ENCODE measurements at places on chromosomes 16 and 17. TPM values are rescaled to one million over a fixed set of nuclear protein-coding genes. Genes with fewer than 3 reads are reported as not detected.

GRCh38 chr16:68802190-68802589, 41.1 kb upstream of the TANGO6 start:
- no peak for DNase-seq

The GLIS2 gene
- 34.6 TPM for total RNA-seq

The TMC6 gene
- total RNA-seq: 38.4 TPM

The SHCBP1 gene
- 1.3 TPM for total RNA-seq

The TMIGD1 gene
- total RNA-seq: not detected

- DNase-seq: peak; percentile 65
Measured at GRCh38 chr17:57578608-57579225, 166.4 kb downstream of the CCDC182 start.

The NPIPA2 gene
- total RNA-seq: 1.1 TPM

DNA sequence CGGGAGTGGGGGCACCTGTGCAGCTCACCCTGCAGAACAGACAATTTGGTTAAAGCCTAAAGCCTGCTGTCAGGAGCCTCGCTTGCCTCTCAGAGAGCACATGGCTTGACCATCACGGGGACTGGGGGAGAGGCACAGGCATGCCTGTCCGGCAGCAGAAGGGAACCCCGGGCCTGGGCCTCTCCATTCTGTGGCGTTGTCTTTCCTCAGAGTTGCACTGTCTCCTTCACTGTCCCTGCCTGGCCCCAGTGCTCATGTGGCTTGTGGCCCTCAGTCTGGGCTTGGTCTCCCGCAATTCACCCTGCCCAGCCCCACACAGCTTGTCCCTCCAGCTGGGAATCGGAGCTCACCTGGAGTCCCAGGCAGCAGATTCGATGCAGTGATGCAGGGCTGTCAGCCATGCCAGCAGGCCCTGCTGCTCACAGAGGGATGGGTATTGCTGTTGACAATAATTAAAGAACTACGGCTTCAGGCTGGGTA, 189.9 kb downstream of the SEC14L1 start:
- peak; percentile 54 for DNase-seq

GRCh38 chr16:21698169-21699032, 34.6 kb downstream of the OTOA start:
- no peak for DNase-seq

DNA sequence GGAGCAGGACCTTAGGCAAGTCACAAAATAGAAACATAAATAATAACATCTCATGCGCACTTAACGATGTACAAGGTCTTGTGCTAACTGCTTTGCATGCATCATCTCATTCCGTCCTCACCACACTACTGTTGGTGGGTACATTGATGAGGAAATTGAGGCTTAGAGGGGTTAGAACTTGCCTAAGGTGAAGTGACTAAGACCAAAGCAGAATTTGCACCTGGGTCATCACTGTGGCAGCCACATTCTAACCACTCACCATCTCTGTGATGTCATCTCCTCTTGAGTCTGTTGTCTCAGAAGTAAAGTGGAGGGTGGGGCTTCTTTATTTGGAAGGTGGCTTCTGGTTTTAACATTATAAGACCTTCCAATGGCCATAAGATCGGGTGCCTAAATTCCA, 20.4 kb upstream of the TRIM25 start:
- DNase-seq: no peak

GRCh38 chr16:21184834-21185233, 26.4 kb downstream of the LDAF1 start:
- DNase-seq: no peak

DNA sequence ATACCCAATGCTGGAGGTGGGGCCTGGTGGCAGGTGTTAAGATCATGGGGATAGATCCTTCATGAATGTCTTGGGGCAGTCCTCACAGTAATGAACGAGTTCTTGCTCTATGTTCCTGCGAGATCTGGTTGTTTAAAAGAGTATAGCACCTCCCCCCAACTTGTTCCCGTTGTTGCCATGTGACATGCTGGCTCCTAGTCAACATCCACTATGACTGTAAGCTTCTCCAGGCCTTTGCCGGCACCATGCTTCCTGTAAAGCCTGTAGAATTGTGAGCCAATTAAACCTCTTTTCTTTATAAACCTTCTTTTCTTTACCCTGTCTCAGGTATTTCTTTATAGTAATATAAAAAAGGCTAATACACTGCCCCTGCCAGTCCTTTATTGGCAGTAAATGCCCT, 33.3 kb downstream of the RANBP10 start:
- DNase-seq: no peak

The GINS3 gene
- 7.0 TPM for total RNA-seq

DNA sequence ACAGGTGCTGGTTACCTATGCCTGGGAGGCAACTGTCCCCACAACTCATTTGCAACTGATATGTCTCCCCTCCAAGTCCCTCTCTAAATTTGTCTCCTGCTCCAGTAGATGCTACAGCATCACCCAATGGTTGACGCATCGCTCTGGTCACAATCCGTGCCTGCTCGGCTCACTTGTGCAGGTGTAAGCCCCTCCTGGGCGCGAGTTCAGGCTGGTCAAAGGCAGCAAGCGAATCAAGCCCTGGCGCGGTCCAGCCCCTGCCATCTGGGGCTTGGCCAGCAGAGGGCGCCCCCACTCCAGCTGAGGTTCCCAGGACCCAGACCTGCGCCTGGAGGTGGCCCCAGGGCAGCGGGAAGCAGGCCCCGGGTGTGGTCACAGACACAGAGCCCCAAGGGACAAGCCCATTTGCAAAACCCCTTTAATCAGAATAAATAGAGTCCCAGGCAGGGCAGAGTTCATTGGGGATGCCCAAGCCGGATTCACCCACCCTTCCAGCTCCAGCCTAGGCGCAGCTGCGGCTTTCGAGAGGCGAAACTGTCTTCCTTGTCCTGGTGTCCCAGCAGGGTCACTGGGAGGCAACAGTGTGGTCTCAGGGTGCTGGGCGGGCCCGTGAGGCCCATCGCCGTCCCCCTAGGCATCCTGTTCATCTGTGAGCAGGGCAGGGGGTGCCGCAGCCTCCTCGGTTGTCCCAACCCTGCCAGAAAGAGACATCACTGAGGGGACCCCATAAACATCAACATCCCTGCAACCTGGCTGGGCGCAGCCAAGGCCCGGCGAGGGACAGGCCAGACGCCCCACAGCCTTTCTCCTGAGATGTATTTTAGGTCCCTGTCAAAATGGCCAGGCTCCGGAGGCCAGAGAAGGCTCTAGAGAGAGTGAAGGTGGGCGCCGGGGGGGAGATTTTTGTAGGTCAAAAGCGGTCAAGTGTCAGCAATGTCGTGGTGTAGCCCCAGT, 15.8 kb downstream of the TMC6 start:
- peak; percentile 80 for DNase-seq

The CDH16 gene
- 0.97 TPM for total RNA-seq

- DNase-seq: no peak
Measured at GRCh38 chr17:71441098-71441497, 679.7 kb upstream of the SOX9 start.

GRCh38 chr16:72442385-72443158, 270.6 kb upstream of the PMFBP1 start:
- no peak for DNase-seq

- DNase-seq: no peak
Measured at GRCh38 chr17:73803964-73804435, 159.8 kb upstream of the SDK2 start.

DNA sequence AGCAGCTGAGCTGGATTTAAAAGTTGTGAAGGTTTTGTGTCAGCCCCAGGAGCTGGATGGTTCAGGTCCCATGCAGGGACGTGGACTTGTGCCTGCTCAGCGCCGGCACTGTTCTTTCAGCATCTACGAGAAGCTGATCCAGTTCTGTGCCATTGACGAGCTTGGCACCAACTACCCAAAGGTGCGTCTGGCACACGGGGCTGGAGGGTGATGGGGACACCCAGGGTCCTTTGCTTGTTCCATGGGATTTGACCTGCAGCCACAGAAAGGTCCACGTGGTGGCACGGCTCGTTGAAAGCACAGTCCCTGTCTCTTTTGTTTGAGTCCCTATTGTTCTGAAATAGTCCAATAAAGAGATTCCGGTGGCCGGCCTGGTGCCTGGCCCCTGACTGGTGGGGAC, 18.1 kb upstream of the ITGB4 start:
- no peak for DNase-seq

- DNase-seq: no peak
Measured at GRCh38 chr17:79064026-79064425, 10.6 kb upstream of the ENGASE start.

The APOBR gene
- 0.82 TPM for total RNA-seq

DNA sequence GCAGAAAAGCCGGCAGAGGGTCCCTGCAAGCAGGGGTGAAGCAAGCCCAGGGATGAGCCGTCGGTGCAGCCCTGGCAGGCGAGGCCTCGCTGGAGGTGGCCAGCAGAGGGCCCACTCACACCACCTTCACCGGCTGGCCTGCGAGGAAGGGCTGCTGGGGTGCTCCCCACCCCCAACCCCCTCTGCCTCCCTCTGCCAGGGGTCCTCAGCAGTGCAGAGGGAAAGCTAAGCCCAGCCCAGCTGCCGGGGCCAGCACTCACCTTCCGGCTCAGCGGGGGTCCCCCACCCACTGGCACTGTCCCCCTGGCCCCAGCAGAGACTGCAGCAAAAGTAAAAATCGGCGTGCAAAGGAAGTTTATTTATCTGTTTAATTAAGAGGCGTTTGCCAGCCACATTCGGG, 113.4 kb downstream of the ENGASE start:
- DNase-seq: no peak

The PPP1R27 gene
- total RNA-seq: not detected

GRCh38 chr17:78418326-78419026, 40.0 kb downstream of the PGS1 start:
- no peak for DNase-seq

DNA sequence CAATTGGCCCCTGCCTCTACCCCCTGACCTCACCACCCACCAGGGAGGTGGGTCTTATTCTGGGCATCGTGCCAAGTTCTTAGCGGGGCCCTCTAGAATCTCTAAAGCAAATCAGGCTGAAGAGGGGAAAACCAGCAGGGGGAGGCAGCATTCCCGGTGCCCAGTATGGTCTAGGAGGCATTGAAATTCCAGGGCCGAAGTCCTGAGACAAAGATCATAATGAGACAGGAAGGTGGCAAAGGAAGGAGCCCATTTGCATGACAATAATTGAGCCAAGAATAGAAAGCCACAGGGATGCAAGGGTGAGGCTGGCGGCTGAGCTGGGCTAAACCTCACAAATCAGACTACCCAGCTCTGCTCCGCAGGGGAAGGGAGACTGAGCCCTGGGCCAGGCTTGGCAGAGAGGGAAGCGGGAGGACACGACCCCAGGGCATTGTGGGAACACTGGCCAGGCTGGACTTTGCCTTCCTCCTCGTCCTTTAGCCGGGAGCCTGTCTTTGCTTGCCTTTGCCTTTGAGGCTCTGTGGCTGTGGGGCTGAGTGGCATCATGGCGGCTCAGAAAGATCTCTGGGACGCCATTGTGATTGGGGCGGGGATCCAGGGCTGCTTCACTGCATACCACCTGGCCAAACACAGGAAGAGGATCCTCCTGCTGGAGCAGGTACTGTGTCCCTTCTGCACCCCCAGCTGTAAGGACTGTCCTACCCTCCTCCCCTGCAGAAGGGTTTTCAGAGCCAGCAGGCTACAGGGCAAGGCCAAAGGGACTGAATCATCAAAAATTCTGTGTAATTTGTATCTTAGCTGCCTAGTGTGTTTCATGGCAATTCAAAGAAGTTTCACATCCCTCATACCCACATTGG, at the start of gene PIPOX:
PIPOX (plus strand) TSS at position 463 of the 860 bp plus-strand sequence; CDS start at position 548, 85 bp downstream.
- DNase-seq: no peak

The TEKT5 gene
- total RNA-seq: not detected

The KRTAP9-2 gene
- not detected for total RNA-seq

GRCh38 chr16:22373662-22374310, 633 bp downstream of the CDR2 start:
- DNase-seq: peak; percentile 55

The BRICD5 gene
- total RNA-seq: 11.0 TPM

- DNase-seq: no peak
Measured at GRCh38 chr16:7343243-7343642, 10.6 kb downstream of the RBFOX1 start.

DNA sequence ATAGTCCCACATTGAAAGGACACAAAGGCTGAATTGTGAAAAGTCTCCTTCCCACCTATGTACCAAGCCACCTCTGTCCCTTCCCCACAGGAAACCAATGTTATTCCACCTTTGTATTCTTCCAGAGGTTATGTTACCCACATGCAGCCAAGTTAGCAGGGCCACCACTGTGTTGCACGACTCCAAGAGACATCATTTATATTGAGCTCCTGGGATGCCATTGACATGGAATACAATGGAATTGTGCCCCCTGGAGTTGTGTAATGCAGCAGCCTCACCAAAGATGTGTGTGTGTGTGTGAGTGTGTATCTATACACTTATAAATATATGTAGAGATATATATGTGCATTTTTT, 21.6 kb upstream of the MSI2 start:
- no peak for DNase-seq

DNA sequence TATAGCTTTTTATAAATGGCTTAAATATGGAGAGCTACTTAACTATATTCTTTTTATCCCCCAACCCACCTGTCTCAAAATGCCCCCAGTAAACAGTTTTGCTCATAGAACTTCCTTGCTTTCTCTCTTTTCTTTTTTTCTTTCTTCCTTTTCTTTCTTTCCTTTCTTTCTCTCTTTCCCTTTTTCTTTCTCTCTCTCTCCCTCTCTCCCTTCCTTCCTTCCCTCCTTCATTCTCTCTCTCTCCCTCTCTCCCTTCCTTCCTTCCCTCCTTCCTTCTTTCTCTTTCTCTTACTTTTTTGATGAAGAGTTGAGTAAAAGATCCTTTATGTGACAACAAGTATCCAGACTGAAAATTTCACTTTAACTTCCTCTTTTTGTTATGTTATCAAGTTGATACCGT, 48.2 kb downstream of the KCNJ2 start:
- no peak for DNase-seq

The HASPIN gene
- total RNA-seq: 0.11 TPM

The SLC47A2 gene
- not detected for total RNA-seq

The CD7 gene
- total RNA-seq: 1.4 TPM

DNA sequence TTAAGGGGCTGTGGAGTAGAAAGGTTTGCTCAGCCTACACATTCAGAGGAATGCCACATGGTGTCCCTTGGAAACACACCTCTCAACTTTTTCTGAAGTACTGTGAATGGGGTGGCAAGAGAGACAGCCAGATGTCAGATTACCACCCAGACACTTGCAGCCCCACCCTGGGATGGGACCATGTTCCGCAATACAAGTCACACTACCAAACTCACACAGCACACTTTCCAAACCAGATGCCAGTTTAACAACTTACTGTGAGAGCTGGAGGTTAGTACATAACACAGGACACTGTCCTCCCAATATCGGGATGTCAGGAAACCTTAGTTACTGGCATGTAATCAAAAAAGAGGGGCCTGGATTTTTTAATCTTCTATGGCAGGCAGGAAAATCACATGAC, 7.9 kb downstream of the USP7 start:
- no peak for DNase-seq

The TPSG1 gene
- total RNA-seq: not detected

The QRICH2 gene
- 2.0 TPM for total RNA-seq

The PIGL gene
- total RNA-seq: 16.7 TPM

The KRTAP2-2 gene
- not detected for total RNA-seq
